ENCODE measurements at places on chromosomes 1 and 21. TPM values are rescaled to one million over a fixed set of nuclear protein-coding genes. Genes with fewer than 3 reads are reported as not detected.

VHLL gene
- total RNA-seq, result not detected

ACTL8 gene
- total RNA-seq, result not detected

FCRL5 gene
- total RNA-seq, result 0.93 TPM

CHML gene
- 3.2 TPM for total RNA-seq

LHX8 gene
- total RNA-seq, result not detected

- no peak for DNase-seq
Measured at GRCh38 chr1:156905176-156905575, 11.7 kb downstream of the PEAR1 start.

GRCh38 chr1:42877380-42877779, 31.0 kb downstream of the ZNF691 start:
- DNase-seq, result peak; percentile 6

GRCh38 chr1:33312413-33312749, 8.5 kb downstream of the A3GALT2 start:
- DNase-seq, result no peak

GRCh38 chr1:213075725-213076124, 24.7 kb downstream of the RPS6KC1 start:
- DNase-seq, result no peak
